Activated CD4-positive, CD25-positive, alpha-beta regulatory T cell treated with anti-CD3 and anti-CD28 coated beads, Interleukin-2, amount 50 U/mL, for 16 hours (primary cell): ENCODE measurements at places on chromosomes 12 and 14.
A peak's percentile ranks its signal among the peaks of the same experiment; 100 is the strongest.

GRCh38 chr12:89062996-89063395, 289.3 kb downstream of the DUSP6 start:
- DNase-seq: no peak

GRCh38 chr12:112380663-112381405, 1.4 kb downstream of the HECTD4 start:
- DNase-seq: no peak

- no peak for DNase-seq
Measured at GRCh38 chr14:69537900-69538299, 36.8 kb downstream of the CCDC177 start.

GRCh38 chr14:61281186-61281947, at the start of gene TMEM30B:
Gene TMEM30B (minus strand): TSS chr14:61281338. CDS start chr14:61281147, 191 bp downstream.
- no peak for DNase-seq

DNA sequence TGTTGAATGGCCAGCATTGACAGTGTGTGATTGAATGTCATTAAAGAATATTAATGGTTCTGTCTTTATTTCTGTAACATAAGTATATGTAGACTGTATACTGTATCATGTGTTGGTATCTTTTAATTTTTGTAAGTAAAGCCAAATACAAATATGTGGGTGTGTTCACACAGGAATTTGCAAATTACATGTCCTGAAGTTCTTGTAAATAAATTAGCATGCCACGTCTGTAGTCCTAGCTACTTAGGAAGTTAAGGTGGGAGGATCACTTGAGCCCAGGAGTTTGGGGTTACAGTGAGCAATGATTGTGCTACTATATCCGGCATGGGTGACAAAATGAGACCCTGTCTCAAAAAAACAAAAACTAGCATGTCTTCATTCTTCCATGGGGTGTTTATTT, 99.1 kb downstream of the KICS2 start:
- DNase-seq: no peak

- no peak for DNase-seq
Measured at GRCh38 chr14:90661866-90662265, 154.4 kb downstream of the TTC7B start.

- DNase-seq: no peak
Measured at GRCh38 chr12:95259368-95259767, 41.8 kb downstream of the VEZT start.

DNA sequence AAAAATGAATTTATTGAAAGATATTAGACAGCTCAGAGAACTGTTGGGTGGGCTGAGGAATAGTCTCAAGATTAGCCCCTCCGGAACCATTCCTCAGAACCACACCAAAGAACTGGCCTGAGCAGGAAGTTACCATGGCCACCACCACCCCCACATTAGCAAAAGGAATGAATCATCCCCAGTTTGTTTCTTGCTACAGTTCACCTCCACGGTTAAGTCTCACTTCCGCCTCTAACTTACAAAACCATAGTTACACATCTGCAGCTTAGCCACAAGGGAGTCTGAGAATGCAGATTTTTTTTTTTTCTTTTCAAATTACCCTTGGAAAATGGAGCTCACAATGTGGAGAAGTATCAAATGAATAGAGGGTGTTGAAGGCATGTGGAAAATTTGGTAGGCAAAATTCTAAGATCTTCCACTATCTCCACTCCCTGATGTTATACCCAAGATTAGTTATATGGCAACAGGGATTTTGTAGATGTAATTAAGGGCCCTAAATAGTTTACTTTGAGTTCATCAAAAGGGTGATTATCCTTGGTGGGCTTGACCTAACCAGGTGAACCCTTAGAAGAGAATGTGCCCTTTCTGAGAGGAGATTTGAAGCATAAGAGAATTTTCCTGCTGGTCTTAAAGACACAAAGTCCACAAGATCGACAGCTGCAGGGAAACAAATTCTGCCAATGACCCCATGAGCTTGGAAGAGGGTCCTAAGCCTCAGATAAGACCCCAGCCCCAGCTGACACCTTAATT, 129.8 kb upstream of the KRR1 start:
- no peak for DNase-seq

DNA sequence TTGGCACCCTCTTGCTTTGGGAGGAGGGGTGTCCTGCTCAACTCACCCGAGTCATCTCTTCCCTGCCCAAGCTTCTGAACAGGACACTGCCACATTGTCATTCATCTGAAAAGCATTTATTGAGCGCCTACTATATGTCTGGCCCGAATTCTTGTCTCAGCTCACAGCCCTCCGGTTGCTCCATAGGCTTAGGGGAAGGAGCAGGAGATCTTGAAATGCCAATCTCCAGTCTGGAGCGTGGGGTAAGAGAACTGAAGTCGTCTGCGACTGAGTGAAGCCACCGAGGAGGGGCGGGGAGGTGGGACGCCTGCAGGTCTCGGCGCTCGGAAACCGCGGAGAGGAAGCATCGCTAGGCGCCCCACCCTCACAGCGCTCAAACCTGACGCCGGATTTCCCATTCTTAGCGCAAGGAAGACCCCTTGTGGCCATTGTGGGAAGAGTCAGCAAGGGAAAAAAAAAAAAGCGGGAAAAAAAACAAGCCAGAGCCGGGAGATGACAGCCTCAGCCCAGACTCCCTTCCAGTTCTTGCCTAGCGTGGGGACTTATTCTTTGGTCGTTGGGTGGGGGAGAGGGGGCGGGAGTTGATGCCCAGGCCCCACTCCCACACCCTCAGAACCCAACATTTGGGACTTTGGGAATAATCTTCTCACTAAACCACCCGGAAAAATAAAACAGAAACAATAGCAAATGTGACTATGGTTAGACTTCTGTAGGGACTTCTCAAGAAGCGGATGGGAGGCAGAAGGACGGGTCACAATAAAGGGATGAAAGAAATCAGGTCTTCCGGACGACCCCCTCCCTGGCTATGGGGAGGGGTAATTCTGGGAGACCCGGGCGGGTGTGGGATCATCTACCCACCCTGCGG, 28.2 kb upstream of the SMUG1 start:
- DNase-seq: peak; percentile 35

GRCh38 chr12:106063826-106064720, 74.7 kb downstream of the NUAK1 start:
- no peak for DNase-seq

- no peak for DNase-seq
Measured at GRCh38 chr12:109625131-109625559, 51.6 kb downstream of the MVK start.
